ENCODE measurements at places on chromosomes 1 and 21.

DNA sequence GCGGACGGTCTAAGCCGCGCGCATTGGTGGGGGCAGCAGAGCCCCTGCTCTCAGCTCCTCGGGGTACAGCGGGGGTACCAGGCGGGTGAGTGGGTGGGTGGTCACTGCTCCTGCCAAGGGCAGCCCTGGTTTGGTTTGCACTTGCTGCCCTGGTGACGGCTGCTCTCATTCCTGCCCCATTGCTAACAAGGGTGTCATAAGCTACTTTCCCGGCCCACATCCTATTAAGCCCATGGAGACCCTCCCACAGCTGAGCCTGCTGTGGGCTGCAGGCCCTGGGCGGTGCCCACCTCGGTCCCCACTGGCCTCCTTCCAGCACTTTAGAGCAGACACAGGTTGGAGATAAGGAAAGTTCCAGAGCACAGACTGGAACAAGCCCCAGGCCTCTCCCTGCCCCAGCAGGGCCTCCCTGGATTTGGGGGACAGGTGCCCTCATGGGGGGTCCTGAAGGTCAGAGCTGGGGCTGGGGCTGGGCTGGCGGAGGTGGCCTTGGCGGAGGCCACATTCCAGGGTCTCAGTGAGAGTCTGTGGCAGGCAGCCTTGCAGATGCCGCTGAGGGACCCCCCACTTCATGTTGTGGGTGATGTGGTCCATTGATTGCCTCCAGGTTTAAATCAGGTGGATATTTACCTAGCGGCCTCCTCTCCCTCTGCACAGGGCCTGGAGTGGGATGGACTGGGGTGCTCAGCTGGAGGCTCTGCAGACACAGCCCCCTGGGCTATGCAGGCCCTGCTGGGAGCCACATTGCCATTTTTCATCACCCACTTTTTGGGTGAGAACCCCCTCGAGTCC is 27.0 kb downstream of the COL18A1 start:
- H3K4me3 ChIP-seq, result no peak overlapping the region
- H3K27me3 ChIP-seq, result peaks cover 25% of the 10 kb centered on the region
- H3K36me3 ChIP-seq, result no peaks in the 10 kb centered on the region
- no peak overlapping the region for H3K27ac ChIP-seq
- H3K4me1 ChIP-seq, result no peaks in the 10 kb centered on the region
- DNase-seq, result no peak

DNA sequence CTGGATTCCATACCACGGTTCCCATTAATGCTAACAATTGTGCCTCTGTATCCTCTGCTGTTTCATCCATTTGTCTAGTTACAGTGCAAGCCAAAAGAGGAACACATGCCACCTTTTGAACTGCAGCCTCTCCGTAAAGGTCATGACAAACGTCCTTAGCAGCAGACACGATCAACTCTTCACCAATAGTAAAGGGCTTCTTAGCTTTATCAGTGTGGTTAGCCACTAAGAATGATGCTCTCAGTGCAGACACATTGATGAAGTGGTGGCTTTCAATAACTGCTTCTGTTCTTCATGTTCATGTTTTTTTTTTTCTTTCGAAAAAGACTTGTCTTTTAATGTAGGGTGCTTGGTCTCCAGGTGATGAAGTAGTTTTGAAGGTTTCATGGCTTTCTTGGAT is 14.3 kb downstream of the XPR1 start:
- H3K27me3 ChIP-seq, result no peaks in the 10 kb centered on the region
- H3K27ac ChIP-seq, result no peak overlapping the region

DNA sequence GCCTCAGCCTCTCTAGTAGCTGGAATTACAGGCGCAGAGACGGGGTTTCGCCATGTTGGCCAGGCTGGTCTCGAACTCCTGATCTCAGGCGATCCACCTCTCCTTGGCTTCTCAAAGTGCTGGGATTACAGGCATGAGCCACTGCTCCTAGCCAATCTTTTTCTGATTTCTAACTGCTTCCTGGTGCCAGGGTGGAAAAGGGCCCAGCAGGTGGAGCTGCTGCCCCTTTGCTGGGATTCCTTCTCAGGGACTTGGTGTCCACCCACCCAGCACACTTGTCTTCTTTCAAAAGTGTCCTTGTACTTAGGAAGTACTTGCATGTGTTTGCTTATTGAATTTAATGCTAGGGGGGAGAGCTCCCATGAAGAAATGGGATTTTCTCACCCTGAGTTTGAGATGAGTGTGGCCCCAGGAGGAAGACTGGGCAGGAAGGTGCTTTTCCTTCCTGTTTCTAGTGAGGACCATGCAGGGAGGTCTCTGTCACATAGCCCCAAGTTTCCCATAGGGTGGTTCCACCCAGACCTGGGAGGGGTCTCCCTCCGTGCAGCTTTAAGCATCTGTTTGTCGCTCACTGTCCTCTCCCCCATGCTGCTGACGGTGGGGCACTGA is 14.2 kb downstream of the UTP11 start:
- H3K4me3 ChIP-seq, result no peak overlapping the region
- peaks cover 39% of the 10 kb centered on the region for H3K4me1 ChIP-seq
- DNase-seq, result no peak
- H3K36me3 ChIP-seq, result peaks cover 37% of the 10 kb centered on the region

- no peak overlapping the region for H3K4me3 ChIP-seq
- H3K4me1 ChIP-seq, result peaks cover 16% of the 10 kb centered on the region
- peaks cover 46% of the 10 kb centered on the region for H3K36me3 ChIP-seq
- no peak for DNase-seq
These were observed 90.5 kb upstream of the JAK1 start for GRCh38 chr1:65056866-65057265.

- H3K4me1 ChIP-seq, result no peaks in the 10 kb centered on the region
- H3K36me3 ChIP-seq, result no peaks in the 10 kb centered on the region
- no peak for DNase-seq
These were observed 981.7 kb upstream of the NCAM2 start for GRCh38 chr21:20016435-20017005.

- no peak overlapping the region for H3K27ac ChIP-seq
- DNase-seq, result no peak
- H3K4me3 ChIP-seq, result no peak overlapping the region
These were observed 2.4 kb upstream of the KISS1 start for GRCh38 chr1:204198348-204199340.

DNA sequence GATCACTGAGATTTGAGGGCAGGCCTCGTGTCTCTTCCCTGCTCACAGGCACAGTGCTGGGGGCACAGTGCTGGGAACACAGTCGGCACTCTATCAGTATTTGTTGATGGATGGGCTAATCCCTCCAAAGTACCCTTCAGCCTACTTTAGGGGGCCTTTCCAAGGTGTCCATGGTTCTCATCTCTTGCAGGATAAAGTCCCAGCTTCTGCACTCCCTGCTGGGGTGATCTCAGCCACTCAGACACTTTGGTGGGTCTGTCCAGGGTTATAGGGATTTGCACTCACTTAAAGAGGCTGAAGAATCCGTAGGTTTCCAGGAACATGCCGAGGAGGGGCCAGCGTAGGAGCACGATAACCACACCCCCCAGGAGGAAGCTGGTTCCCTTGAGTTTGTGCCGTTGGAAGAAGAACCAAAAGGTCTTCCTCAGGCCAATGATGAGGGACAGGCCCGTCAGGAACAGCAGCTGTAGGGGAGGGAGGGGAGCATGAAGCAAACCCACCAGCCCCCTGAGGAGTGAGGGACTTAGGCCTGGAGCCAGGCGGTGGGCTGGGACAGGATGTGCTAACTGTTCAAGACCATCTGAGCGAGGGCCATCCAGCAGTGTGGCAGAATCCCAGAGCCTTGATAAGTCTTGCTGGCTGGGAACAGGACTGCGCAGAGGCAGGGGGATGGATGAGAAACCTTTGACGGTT is 5.2 kb upstream of the KISS1 start:
- H3K27ac ChIP-seq, result no peak overlapping the region
- H3K4me1 ChIP-seq, result no peaks in the 10 kb centered on the region
- no peaks in the 10 kb centered on the region for H3K36me3 ChIP-seq
- peaks cover 23% of the 10 kb centered on the region for H3K27me3 ChIP-seq
- DNase-seq, result no peak
- H3K4me3 ChIP-seq, result no peak overlapping the region

DNA sequence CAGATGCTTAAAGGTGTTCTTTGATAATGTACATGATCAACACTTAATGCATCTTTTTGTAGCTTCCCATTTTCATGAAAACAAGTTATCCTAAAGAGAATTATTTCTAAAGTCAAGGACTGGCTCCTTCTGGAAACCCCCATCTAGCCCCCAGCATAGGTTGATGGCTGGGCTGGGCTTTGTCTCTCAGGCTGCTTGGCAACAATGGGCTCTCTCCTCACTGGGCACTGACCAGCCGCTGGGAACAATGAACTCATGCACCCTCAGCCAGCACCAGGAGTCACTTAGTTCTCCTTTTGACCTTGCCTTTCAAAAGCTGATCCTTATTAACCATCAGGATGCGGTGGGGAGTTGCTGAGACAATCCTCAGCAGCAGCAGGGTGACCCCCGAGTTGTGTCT is 293.0 kb upstream of the PLXNA2 start:
- no peaks in the 10 kb centered on the region for H3K36me3 ChIP-seq
- no peak overlapping the region for H3K4me3 ChIP-seq
- no peak overlapping the region for H3K27ac ChIP-seq
- no peak for DNase-seq

- H3K4me1 ChIP-seq, result peaks cover 44% of the 10 kb centered on the region
- H3K36me3 ChIP-seq, result no peaks in the 10 kb centered on the region
These were observed 30.2 kb upstream of the ATP5PO start for GRCh38 chr21:33945652-33946270.

GRCh38 chr1:235275223-235275622 is 52.8 kb downstream of the ARID4B start:
- no peaks in the 10 kb centered on the region for H3K36me3 ChIP-seq
- no peak for DNase-seq

- H3K4me3 ChIP-seq, result no peak overlapping the region
- H3K27ac ChIP-seq, result no peak overlapping the region
- peaks cover 4% of the 10 kb centered on the region for H3K27me3 ChIP-seq
- no peaks in the 10 kb centered on the region for H3K36me3 ChIP-seq
- H3K4me1 ChIP-seq, result peaks cover under 1% of the 10 kb centered on the region
These were observed 7.0 kb upstream of the IL6R start for GRCh38 chr1:154398141-154398540.

- H3K27me3 ChIP-seq, result no peaks in the 10 kb centered on the region
- H3K36me3 ChIP-seq, result no peaks in the 10 kb centered on the region
- H3K4me1 ChIP-seq, result peaks cover 78% of the 10 kb centered on the region
- no peak overlapping the region for H3K27ac ChIP-seq
- DNase-seq, result no peak
These were observed 31.3 kb upstream of the RUNX3 start for GRCh38 chr1:24961334-24961733.

- peaks cover 2% of the 10 kb centered on the region for H3K4me1 ChIP-seq
- H3K36me3 ChIP-seq, result no peaks in the 10 kb centered on the region
- no peak for DNase-seq
- H3K27me3 ChIP-seq, result no peaks in the 10 kb centered on the region
These were observed 12.9 kb upstream of the RNU1-4 start for GRCh38 chr1:16727190-16728111.

GRCh38 chr1:78892260-78892840 is 114.2 kb downstream of the ADGRL4 start:
- H3K4me1 ChIP-seq, result no peaks in the 10 kb centered on the region
- H3K36me3 ChIP-seq, result no peaks in the 10 kb centered on the region
- no peak overlapping the region for H3K4me3 ChIP-seq
- H3K27me3 ChIP-seq, result no peaks in the 10 kb centered on the region

DNA sequence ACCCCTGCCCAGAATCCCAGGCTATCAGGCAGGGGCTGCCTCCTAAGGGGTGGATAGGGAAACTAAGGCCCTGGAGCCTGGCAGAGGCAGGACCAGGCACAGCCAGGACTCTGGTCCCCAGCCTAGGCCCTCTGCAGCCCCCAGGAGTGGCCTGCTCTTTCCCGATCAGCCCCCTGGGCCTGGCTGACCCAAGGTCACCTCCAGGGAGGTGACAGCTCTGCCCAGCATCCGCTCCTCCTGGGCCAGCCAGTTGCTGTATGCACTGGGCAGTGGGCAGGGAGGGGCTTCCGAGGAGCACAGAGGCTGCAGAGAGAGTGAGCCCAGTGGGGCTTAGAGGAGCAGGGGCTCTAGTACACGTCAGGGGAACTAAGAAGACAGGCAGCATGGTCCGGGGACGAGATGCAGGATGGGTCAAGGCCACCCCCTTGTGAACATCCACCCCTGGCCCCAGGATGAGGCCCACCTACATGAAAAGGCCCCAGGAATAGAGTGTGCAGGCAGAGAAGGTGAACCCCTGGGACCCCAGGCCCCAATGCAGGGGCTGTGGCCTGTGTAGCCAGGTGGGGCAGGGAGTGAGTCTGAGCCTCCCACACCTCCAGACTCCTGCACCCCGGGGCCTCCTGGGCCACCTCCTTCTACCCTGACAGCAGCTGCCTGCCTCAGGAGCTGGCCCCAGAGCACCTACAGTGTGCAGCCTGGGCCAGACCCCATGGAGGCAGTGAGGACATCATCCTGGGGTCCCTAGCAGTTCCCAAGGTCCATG is 32.8 kb downstream of the WNT9A start:
- no peaks in the 10 kb centered on the region for H3K4me1 ChIP-seq
- H3K4me3 ChIP-seq, result no peak overlapping the region
- H3K27me3 ChIP-seq, result no peaks in the 10 kb centered on the region
- no peaks in the 10 kb centered on the region for H3K36me3 ChIP-seq
- DNase-seq, result no peak

GRCh38 chr21:25963181-25963580 is 207.4 kb downstream of the APP start:
- peaks cover 50% of the 10 kb centered on the region for H3K4me1 ChIP-seq
- H3K4me3 ChIP-seq, result no peak overlapping the region
- no peak overlapping the region for H3K27ac ChIP-seq
- peaks cover 4% of the 10 kb centered on the region for H3K36me3 ChIP-seq

- H3K27me3 ChIP-seq, result peaks cover 7% of the 10 kb centered on the region
- no peak overlapping the region for H3K27ac ChIP-seq
These were observed 77.6 kb downstream of the XCL2 start for GRCh38 chr1:168466092-168466713.

- H3K36me3 ChIP-seq, result no peaks in the 10 kb centered on the region
- no peak for DNase-seq
These were observed 217.8 kb upstream of the B3GALT2 start for GRCh38 chr1:193404236-193404635.

GRCh38 chr1:223724376-223724775 is 12.0 kb downstream of the CAPN2 start:
- H3K36me3 ChIP-seq, result peaks cover 39% of the 10 kb centered on the region
- H3K27ac ChIP-seq, result no peak overlapping the region
- H3K27me3 ChIP-seq, result no peaks in the 10 kb centered on the region
- H3K4me3 ChIP-seq, result no peak overlapping the region
- H3K4me1 ChIP-seq, result peaks cover 38% of the 10 kb centered on the region
- no peak for DNase-seq

DNA sequence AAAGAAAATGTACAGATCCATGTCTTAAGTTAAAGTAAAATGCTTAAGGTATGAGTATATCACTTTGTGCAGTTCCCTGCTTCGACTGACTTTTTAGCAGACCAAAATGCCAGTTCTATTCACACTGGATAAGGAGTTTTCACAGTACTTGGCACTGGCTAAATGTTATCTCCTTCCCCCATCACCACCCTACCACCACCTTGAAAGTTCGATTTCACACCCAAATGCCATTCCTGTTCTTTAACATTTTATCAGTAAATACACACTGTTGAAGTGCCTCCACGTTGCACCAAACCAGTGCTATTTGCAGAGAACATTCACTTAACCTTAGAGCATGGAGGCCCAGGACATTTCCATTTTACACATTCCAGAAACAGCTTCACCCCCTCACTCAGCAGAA is 100.0 kb downstream of the URB2 start:
- H3K27ac ChIP-seq, result no peak overlapping the region
- H3K4me3 ChIP-seq, result no peak overlapping the region
- peaks cover 2% of the 10 kb centered on the region for H3K27me3 ChIP-seq

Data from activated B cell treated with CpG ODN at 0.5 μM for 24 hours (primary cell).